ENCODE measurements at places on chromosomes 6 and 20.

DNA sequence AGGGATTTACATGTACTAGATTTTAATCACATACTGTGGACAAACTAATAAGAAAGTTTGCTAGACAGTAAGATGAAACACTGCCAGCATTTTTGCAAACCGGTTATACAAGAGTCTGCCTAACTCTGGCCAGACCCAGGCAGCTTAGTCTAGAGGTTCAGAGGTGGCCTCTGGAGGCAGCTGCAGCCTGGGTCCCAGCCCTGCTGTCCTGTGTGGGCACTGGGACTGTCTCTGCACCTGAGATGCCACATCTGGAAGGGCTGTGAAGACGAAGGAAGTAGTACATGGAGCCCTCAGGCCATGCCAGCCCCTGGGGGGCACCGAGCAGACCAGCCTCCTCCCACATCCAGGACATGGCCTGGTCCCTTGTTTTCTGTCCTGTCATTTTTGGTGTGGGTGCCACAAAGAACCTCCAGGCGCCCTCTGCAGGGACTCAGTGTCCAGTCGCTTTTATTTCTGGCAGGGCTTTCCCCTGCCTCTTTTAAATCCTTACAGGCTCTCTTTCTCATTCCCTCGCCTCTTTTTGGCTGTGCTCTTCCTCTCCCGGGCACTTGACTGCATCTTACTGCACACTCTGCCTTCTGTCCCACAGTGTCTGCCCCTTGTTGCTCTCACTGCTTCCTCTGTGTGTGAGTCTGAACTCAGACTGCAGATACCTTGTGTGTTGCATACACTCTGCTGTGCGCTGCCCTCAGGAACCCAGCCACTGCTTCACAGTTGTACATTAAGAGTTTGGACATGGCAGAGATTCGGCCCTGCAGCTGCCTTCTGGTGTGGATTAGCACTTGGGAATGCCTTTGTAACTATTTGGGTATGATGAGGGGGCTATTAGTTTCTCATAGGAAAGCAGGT lies 216.7 kb downstream of the ZDHHC14 start:
- DNase-seq, result no peak

DNA sequence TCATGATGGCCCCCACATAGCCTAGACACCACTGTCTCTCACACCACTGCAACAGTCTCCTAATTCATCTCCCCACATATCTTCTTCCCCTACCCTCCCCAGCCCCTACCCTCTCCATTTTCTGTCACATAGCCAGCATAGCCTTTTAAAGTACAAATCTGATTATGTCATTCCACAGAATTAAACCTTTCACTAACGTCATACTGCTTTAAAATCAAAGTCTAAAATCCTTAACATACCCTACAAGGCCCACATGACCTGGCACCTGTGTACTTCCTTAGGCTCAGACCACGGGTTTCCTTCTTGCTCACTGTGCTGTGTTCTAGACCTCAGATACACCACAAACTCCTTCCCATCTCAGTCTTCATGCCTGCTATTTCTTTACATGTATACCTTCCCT lies 5.9 kb downstream of the OSTM1 start:
- no peak for DNase-seq

GRCh38 chr20:62875419-62876361 lies 14.1 kb upstream of the TCFL5 start:
- no peak for DNase-seq

GRCh38 chr6:163036160-163036645 lies 308.4 kb downstream of the PACRG start:
- no peak for DNase-seq

- no peak for DNase-seq
These were observed 5.8 kb downstream of the BTN3A3 start for GRCh38 chr6:26445934-26446667.

DNA sequence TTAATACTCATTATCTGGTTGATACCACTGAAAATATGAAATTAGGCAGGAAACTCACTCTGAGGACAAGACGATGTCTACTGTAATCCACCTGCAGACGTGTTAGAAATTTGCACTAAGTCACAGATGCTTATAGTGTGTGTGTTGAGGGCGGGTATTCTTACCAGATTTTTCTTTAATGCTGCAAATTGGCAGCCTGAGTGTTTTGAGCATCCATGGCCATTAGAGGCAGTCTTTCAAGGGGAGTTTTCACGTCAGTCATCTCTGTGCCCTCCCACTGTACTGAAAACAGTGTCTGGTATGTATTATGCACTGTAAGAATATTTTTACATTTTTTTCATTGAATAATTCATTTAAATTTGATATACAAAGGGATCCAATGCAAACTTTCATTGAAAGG lies 266.5 kb upstream of the QKI start:
- DNase-seq, result no peak

DNA sequence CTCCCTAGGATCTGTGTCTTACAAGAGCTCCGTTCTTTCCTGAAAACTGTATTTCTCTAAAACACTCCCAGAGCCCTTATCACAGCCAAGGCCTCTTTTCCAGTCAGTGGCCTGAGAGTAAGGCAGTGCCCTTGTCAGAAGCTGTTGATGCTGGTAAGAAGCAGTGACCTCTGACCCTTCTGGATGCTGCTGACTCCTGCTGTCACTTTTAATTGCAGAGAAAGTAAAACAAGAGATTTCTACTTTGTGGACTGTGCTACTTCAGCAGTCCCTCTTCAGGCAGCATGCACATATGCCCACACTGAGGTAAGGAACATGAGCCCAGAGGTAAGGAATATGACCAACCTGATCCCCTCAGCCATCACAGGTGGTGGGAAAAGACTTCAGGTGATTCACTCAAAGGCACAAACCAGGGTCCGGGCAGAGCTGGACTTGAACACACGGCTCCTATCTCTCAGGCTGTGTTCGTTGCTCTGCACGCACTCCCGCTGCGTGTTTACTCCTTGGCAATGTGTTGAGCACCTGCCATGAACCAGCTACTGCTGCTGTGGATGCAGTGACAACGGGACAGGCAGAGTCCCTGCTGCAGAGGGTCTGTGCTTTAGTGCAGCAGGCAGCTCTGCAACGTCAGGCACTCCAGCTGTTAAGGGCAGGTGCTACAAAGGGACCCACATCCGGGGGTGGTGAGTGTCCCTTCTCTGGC lies 201.9 kb upstream of the CST7 start:
- DNase-seq, result no peak

- no peak for DNase-seq
These were observed 107.1 kb downstream of the BANF2 start for GRCh38 chr20:17806739-17807441.

- DNase-seq, result no peak
These were observed 4.6 kb upstream of the RAE1 start for GRCh38 chr20:57346477-57346876.
